ENCODE measurements at places on chromosomes 13 and 19.

GRCh38 chr13:79508224-79508961 lies 27.4 kb downstream of the NDFIP2 start:
- ATAC-seq = no peak

DNA sequence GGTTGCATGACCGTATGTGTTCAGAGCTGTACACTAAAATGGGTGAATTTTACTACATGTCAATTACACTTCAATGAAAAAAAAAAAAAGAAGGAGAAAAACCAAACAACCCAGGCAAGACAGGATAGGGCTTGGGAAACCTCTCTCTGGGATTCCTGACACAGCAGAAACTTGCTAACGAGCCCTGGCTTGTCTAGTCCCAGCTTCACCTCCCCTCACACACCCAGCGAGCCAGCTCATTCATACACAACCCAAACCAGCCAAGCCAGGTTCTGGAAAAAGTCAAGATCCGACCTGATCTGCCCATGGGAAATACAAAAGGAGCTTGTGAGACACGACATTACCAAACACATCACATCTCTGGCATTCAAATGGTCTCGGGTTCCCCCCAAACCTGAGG lies 3.7 kb upstream of the TECR start:
- ATAC-seq = no peak

GRCh38 chr13:80742033-80742432 lies 401.1 kb upstream of the SPRY2 start:
- ATAC-seq = no peak

DNA sequence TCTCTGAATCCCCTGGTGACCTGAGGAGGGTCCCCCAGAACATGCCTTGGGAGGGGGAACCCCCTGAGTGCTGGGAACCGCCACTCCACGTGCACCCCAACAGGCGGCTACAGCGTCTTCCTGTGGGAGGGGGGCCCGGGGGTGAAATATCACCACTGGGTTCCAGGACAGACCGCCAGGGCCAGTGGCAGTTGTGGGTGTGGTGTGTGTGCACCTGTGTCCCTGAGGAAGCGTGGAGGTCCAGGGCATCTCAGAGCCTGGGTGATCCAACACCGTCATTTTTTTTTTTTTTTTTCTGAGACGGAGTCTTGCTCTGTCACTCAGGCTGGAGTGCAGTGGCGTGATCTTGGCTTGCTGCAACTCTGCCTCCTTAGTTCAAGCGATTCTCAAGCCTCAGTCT lies 4.2 kb downstream of the ADGRE5 start:
- no peak for ATAC-seq

DNA sequence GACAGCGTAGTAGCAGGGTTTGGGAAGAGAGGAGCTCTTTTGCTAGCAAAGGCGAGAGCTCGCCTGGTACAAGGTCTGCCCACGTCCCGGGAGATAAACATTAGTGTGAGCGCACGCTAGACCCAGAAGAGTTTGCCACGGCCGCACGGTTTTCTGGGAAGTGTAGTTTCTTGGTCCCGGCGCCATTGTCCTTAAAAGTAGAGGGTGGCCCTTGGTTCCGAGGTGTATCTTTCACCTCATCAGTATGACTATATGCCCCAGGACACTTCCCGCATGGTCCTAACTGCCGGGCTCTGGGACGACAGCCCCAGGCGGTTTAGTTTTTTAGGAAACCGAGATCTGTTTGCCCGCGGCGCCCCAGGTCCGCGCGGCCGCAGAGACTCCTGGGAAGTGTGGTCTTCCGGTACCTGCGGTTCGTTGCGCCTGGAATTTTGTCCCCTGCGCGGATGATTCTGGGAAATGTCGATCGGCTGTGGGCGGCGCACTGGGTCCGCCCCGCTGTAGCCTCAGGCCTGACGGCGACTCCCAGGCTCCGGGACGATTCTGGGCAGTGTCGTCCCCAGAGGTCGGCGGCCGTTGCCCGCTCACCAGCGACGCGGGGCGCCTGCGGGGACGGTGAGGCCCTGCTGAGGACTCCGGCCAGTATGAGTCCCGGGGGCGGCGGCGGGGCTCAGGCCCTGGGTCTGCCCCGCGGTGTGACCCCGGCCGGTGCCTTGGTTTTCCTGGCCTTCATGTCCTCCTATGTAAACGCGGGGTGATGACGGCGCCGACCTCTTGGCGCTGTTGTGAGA lies at the start of gene ZNF181:
TSS of gene ZNF181 (plus strand) at position 498 of the 791 bp plus-strand sequence. CDS start 795 bp downstream, outside the sequence.
- ATAC-seq = peak; percentile 89

GRCh38 chr13:32150239-32150638 lies 118.7 kb downstream of the FRY start:
- no peak for ATAC-seq

- no peak for ATAC-seq
Observed at GRCh38 chr19:7979011-7979410, 26.4 kb downstream of the ELAVL1 start.

GRCh38 chr13:92137520-92137919 lies 739.1 kb downstream of the GPC5 start:
- ATAC-seq = no peak

- no peak for ATAC-seq
Observed at GRCh38 chr19:13031917-13032623, 36.8 kb downstream of the NFIX start.

DNA sequence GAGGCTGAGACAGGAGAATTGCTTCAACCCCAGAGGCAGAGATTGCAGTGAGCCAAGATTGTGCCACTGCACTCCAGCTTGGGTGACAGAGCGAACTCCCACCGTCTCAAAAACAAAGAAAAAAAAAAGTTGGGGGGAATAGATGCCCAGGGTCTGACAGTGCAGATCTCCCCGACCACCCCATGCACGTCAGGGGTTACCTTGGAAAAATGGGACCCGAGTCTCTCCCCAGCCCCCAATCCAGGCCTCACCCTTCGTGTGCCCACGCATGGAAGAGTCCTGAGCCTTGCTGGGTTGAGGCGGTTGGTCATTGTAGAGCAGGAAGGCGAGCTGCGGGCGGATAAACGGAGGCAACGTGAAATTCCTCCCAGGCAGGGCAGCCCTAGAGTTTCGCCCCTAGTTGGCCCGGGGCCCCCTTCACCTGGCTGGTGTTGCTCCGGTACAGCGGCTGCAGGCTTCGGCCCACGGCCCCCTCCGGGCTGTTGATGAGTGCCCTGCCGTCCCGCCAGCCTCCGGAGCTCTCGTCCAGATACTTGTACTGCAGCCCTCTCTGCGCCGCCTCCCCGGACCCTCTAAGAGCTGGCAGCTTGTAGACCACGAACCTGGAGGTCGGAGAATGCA lies 588 bp downstream of the DNASE2 start:
- ATAC-seq = peak; percentile 1

- ATAC-seq = no peak
Observed at GRCh38 chr13:76813000-76813691, 73.1 kb downstream of the KCTD12 start.

- no peak for ATAC-seq
Observed at GRCh38 chr13:67754012-67754411, 523.9 kb upstream of the PCDH9 start.

- peak; percentile 11 for ATAC-seq
Observed at GRCh38 chr13:106534639-106535551, 567 bp downstream of the EFNB2 start.

DNA sequence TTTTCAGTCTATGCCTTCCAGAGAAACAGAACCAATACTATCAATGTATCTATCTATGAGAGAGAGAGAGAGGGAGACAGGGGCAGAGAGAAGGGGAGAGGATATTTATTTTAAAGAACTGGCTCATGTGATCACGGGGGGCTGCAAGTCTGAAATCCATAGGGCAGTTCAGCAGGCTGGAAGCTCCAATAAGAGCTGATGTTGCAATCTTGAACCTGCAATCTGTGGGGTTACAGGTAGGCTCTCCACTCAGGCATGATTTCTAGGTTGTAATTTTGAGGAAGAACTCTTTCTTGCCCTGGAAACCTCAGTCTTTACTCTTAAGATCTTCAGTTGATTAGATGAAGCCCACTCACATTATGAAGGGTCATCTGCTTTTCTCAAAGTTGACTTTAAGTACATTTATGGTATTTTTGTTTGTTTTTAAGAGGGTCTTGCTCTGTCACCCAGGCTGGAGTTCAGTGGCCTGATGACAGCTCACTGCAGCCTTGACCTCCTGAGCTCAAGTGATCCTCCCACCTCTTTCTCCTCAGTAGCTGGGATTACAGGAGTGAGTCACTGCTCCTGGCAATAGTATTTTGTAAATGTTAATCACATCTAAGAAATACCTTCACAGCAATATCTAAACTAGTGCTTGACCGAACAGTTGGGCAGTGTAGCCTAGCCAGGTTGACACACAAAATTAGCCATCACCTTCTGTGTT lies 376.4 kb downstream of the FGF9 start:
- ATAC-seq = no peak

GRCh38 chr19:2170219-2170618 lies 6.5 kb downstream of the DOT1L start:
- ATAC-seq = no peak

DNA sequence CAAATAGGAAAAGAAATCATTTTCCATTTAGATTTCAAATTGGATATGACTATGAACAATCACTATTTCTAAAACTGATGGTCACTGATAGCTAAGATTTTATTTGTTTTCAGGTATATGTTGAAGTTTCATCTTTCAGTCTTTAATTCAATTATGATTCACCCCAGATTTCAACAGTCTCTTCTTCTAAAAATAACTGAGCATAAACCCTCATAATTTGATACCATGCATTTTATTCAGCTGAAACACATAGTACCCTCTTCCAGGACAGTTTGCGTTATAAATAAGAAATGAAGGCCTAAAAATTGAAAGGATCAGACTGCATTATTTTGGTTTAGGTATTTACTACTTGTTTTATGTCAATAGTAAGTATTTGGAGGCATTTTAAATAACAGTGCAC lies 428.5 kb upstream of the NBEA start:
- no peak for ATAC-seq

GRCh38 chr13:83221813-83222241 lies 660.4 kb downstream of the SLITRK1 start:
- ATAC-seq = no peak

- ATAC-seq = no peak
Observed at GRCh38 chr19:663682-664117, 686 bp upstream of the RNF126 start.

DNA sequence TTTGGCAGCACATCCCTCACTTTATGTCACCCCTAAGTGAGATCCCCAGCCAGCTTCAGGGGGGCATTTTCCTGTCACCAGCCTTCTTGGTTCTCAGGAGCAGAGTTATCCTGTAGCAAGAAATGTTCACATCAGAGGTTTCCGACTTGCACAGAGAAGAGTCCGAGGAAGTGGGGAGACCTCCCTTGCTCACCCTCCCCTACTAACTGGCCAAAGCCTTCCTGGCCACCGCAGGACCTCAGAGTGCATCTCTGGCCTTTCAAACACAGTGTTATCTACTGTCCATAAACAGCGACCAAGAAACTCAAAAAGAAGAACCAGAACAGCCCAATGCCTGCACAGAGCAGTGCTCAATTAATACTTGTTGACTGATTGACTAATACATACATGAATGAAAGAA lies 134.4 kb downstream of the USP12 start:
- no peak for ATAC-seq

- ATAC-seq = no peak
Observed at GRCh38 chr13:71524245-71524612, 342.8 kb downstream of the DACH1 start.

- ATAC-seq = no peak
Observed at GRCh38 chr13:20404488-20405222, 121.0 kb downstream of the CRYL1 start.

GRCh38 chr19:40601134-40601974 lies at the start of gene LTBP4:
TSS of gene LTBP4 (plus strand) at chr19:40601369. CDS start at chr19:40601388, 19 bp downstream.
- ATAC-seq = no peak

DNA sequence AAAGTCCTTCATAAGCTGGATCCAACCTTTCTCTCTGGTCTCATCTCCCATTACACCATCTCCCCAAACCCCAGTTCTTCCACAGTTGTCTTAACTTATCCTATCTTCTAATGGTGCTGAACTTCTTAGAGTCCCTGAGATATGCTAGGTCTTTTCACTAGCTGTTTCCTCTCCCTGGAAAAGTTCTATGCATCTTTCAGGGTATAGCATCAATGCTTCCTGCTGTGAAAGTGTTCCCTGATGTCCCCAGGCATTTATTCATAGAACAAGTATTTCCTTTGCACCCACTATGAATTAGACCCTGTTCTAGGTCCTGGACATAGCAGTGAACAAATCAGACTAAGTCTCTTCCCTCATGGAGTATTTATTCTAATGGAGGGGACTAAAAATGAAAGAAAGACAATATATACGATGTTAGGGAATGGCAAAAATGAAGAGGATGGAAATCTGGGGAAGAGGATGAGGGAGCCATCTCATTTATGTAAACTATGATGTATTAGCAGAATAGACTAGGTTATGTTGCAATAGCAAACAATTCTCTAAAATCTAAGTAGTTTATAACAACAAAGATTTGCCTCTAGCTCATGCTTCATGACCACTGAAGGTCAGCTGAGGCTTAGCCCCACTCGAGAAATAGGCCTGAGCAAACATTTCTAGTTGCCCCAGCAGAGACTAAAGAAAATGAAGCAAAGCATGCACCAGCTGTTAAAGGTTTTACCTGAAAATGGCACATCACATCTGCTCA lies 120.0 kb downstream of the CYSLTR2 start:
- ATAC-seq = no peak

- ATAC-seq = no peak
Observed at GRCh38 chr13:109243311-109243951, 543.0 kb downstream of the IRS2 start.

DNA sequence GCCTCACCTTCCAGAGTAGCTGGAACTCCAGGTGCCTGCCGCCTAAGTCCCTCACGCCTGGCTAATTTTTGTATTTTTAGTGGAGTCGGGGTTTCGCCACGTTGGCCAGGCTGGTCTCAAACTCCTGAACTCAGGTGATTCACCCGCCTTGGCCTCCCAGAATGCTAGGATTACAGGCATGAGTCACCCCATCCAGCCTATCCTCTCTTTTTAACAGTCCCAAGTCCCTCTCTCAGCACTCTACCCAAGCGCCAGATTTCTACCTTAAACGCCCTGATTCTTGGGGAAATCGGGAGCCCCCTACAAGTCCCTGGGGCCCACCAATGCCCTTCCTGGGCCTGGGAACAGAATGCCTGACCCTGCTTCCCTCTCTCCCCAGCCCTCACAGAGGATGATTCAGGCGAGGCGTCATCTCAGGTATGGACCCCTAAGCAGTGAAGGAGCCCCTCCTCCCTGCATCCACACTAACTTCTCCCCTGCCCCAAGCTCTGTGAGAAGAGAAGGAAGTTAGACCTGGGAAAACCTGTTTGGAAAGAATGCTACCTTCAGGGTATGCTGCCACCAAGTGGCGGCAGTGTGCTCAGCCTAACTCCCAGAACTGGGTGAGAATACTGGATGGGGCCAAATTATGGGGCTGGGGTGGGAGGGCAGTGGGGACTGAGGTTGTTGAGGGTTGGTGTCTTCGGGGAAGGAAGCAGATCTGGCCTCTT lies 20.8 kb upstream of the EBI3 start:
- ATAC-seq = no peak

DNA sequence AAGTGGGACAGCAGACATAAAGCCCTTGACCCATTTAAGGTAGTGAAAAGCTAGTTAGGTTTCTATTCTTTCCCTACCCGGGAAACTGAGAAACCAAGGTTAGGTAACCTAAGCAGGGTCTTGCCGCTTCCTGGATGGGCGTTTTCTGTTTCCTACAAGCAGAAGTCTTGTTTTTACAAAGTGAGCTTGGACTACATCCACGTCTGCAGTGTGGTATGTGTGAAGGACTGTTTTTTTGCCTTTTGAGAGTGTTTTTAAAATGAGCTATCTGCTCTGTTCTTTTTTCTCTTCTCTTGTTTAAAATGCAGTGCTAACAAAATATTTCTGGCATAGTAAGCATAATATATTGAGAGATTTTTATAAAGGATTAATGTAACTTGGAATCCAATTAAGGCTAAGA lies 49.4 kb downstream of the GPR12 start:
- ATAC-seq = no peak

GRCh38 chr19:19835560-19836038 lies 14.0 kb upstream of the ZNF506 start:
- ATAC-seq = no peak

Data from activated CD4-positive, CD25-positive, alpha-beta regulatory T cell treated with anti-CD3 and anti-CD28 coated beads, Interleukin-2, amount 50 U/mL, for 24 hours (primary cell).